Anterior cingulate cortex (tissue), 58 donors: ENCODE measurements at places on chromosomes 16 and 17.

GRCh38 chr16:86391984-86392383, 118.3 kb upstream of the FOXF1 start:
- DNase-seq = no peak

- no peak for DNase-seq
Observed at GRCh38 chr16:53369921-53370320, 64.3 kb upstream of the RBL2 start.

DNA sequence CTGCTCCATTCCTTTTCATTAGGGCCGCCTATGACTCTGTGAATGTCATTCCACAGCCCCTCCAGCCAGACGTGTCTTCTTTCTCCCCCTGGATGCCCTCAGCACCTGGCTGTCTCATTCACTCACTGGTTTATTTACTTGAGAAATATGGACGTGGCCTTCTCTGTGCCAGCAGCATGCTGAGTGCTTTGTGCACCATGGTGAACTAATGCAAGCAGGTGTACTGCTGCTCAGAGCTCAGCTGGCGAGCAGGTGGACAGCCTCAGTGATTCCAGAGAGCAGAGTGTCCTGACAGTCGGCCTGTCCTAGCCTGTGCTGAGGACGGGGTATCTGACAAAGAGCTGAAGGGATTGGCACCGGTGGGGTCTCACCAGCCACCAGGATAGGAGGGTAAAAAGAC, 96.7 kb downstream of the GNAO1 start:
- no peak for DNase-seq

DNA sequence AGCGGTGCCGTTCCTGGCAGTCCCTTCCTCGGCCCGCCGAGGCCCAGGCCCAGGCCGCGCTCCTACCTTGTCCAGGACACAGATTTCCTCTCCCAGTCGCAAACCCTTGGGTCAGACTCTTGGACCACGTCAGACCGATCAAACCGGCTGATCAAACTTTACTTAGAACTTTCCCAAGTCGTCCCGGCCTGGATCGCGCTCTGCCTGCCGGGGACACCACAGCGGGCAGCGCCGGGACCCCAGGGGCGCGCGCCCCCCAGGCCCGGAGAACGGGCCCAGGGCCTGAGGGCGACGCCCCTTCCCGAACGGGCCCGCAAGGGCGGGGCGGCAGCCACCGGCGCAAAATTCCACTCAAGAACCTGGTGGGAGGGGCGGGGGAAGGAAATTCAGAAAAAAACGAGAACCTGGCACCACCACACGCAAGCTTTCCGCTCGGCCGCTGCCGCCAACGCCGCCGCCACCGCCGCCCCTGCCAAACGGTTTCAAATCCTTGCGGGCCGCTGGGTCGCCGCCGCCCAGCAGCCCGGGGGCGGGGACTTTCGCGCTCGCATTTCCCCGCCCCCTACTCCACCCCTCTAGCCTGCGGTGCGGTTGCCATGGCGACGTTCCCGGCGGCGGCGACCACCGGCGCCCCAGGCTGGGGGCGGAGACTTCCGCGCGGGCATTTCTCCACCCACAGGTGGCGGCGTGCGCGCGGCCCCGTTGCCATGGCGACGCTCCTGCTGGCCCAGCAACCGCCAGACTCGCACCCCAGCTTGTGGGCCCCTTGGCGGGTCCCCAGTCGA, at the start of gene CEP112:
TSS of gene CEP112 (minus strand) at position 541 of the 785 bp plus-strand sequence.
- DNase-seq = peak; percentile 73

DNA sequence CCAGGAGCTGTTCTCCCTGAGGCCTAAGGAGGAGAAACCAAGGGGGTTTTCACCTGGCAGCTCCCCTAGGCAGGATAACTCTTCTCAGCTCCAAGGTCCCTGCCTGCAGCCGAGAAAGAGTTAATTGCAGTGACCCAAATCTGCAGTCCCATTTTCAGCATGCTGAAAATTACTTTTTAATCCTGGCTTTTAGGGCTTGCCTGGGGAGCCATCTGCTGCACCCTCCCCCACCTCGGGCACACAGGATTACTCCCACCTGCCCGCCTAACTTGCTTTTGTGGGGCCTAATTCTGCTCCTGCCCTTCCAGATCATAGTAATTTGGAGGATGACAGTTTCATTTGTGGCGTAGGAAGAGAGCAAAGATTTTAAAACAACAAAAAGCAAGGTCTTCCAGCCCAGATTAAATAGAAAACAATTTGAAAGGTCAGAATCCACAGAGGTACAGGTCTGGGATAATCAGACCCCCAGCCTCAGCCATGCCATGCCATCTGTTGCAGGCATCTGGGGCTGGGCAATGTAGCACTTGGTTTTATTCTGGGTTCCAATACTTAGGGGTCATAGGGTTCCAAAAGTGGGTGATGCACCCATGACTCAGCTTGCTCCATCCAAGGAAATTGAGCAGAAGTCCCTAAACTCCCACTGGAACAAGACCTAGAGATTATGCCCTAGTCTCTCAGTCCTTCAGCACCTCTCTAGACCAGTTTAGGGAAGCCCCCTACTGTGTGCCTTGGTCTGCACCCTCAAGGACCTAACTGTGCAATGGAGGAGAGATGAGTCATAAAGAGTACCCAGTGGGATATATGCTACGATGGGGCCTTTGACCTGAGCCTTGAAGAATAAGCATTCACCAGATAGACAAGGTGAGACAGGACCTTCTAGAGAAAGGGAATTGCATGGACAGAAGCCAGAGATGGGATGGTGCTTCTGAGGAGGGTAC, 64.5 kb upstream of the NLK start:
- no peak for DNase-seq

- DNase-seq = peak; percentile 22
Observed at GRCh38 chr17:65231662-65232335, 94.6 kb downstream of the RGS9 start.

GRCh38 chr16:55214974-55215494, 109.0 kb upstream of the IRX6 start:
- no peak for DNase-seq

DNA sequence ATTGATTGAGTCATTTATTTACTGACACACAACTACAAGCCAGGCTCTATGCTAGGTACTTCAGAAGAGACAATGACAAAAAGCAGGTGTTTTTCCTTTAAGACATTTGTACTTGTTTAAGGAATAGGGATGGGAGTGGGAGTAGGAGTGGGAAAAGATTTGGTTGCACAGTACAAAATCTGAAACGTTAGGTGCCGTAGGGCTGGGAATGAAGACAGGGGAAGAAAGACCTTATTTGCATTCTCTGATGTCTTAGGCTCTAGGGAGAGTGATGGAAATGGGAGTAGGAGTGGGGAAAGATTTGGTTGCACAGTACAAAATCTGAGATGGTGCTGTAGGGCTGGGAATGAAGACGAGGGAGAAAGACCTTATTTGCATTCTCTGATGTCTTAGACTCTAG, 28.7 kb upstream of the OR4D1 start:
- DNase-seq = no peak

- DNase-seq = no peak
Observed at GRCh38 chr16:84635702-84636101, 12.6 kb upstream of the KLHL36 start.

GRCh38 chr17:77688369-77688768, 270.1 kb upstream of the TNRC6C start:
- no peak for DNase-seq

DNA sequence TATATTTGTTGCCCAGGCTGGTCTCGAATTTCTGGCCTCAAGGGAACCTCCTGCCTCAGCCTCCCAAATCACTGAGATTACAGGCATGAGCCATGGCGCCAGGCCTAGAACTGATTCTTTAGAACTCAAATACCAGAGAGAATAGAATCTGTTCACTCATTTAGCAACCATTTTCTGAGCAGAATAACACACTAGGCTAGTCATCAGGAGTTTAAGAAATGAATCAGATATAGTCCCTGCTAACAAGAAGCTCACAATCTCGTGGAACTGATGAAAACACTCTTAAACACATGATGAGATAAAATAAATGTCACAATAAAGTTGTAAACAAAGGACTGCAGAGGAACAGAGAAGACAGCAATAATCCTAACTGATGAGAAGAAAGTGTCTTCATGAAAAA, 55.8 kb upstream of the ADCY9 start:
- no peak for DNase-seq

GRCh38 chr17:48587276-48588073, 2.6 kb downstream of the HOXB3 start:
- no peak for DNase-seq

DNA sequence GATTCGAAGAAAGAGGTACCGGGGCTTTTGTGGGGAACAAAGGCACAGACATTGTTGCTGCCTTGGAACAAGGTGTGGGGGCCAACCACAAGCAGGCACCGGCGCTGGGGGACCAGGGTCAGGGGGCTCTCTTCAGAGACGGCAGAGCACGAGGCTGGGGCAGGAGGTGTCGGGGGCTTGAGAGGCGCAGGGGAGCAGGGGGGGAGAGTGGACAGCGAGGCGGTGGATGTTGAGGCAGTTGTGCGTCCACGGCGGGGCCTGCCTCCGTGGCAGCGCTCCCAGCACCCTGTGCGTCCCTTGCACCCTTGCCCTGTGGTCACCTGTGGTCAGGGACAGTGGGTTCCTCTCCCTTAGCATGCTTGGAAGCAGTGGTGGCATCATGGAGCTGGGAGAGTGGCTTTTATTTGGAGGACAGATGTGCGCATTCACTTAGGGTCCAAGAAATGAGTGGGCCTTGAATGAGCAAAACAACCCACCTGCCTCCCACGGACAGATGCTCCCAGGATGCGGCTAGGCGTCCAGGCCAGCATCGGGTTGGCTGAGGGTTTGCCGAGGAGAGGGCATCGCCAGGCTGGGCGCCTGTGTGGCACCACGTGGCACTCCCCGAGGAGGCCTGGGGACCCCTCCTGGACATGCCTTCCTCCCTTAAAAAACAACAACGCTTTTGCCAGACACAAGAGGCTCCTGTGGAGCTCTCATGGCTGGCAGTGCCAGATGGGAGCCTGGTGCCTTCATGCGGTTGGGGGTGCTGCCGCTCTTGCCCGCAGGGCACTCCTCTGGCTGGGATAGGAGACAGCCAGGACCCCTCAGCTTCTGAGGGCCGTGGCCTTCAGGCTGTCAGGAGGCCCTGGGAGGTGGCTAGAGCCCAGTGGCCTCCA, 113.0 kb downstream of the BANP start:
- no peak for DNase-seq
